ENCODE measurements at places on chromosomes 13 and 19. TPM values are rescaled to one million over a fixed set of nuclear protein-coding genes. Genes with fewer than 3 reads are reported as not detected.

The TBCB gene
- total RNA-seq: 67.5 TPM

GRCh38 chr19:12544401-12544876 is 6.8 kb downstream of the ZNF564 start:
- DNase-seq: no peak
- H3K4me1 ChIP-seq: peaks cover 24% of the 10 kb centered on the region
- no peak overlapping the region for H3K27ac ChIP-seq
- peaks cover 21% of the 10 kb centered on the region for H3K36me3 ChIP-seq

The POLD1 gene
- total RNA-seq: 22.1 TPM

- no peaks in the 10 kb centered on the region for H3K36me3 ChIP-seq
- H3K27ac ChIP-seq: no peak overlapping the region
- no peak overlapping the region for H3K4me3 ChIP-seq
- H3K4me1 ChIP-seq: no peaks in the 10 kb centered on the region
- no peaks in the 10 kb centered on the region for H3K27me3 ChIP-seq
Measured at GRCh38 chr13:103931331-103931845, 865.2 kb upstream of the SLC10A2 start.

The ZNF600 gene
- total RNA-seq: 13.4 TPM

The PCDH20 gene
- not detected for total RNA-seq

- no peak for DNase-seq
- no peak overlapping the region for H3K4me3 ChIP-seq
- H3K36me3 ChIP-seq: no peaks in the 10 kb centered on the region
- no peaks in the 10 kb centered on the region for H3K27me3 ChIP-seq
Measured at GRCh38 chr19:11986754-11987153, 21.9 kb downstream of the ZNF763 start.

- no peak for DNase-seq
- H3K27ac ChIP-seq: no peak overlapping the region
- no peak overlapping the region for H3K4me3 ChIP-seq
- H3K27me3 ChIP-seq: no peaks in the 10 kb centered on the region
- H3K4me1 ChIP-seq: no peaks in the 10 kb centered on the region
Measured at GRCh38 chr13:64723724-64724123, 2506.4 kb downstream of the PCDH9 start.

The LGALS7B gene
- not detected for total RNA-seq

GRCh38 chr13:72205773-72206172 is 338.8 kb upstream of the DACH1 start:
- H3K27me3 ChIP-seq: no peaks in the 10 kb centered on the region
- H3K4me1 ChIP-seq: no peaks in the 10 kb centered on the region
- no peak overlapping the region for H3K27ac ChIP-seq
- H3K36me3 ChIP-seq: no peaks in the 10 kb centered on the region
- DNase-seq: no peak

DNA sequence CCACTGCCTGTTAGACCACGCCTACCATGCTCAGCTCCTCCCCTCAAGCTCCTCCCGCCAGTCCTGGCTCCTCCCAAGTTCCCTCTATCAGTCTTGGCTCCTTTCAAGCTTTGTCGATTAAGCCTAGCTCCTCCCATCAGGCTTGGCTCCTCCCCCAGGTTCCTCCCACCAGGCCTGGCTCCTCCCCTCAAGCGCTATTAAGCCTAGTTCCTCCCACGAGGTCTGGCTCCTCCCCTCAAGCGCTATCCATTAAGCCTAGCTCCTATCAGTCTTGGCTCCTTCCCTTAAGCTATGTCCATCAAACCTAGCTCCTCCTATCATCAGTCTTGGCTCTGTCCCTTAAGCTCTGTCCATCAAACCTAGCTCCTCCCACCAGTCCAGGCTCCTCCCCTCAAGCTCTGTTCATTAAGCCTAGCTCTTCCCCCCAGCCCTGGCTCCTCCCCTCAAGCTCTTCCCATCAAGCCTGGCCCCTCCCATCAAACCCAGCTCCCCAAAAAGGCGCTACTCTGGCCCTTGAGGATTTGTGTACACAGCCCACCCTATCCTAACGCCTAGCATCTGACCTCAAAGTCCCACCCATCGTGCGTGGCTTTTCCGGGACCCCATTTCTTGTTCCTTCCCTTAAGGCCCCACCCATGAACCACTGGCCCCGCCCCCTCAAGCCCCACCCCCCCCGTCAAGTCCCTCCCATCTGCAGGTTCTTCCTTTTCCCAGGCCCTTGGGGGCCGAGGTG is 10.0 kb downstream of the CAMSAP3 start:
- no peak for DNase-seq
- no peak overlapping the region for H3K27ac ChIP-seq

The HIF3A gene
- not detected for total RNA-seq

The CYSLTR2 gene
- 2.7 TPM for total RNA-seq

The LILRB4 gene
- 0.60 TPM for total RNA-seq

DNA sequence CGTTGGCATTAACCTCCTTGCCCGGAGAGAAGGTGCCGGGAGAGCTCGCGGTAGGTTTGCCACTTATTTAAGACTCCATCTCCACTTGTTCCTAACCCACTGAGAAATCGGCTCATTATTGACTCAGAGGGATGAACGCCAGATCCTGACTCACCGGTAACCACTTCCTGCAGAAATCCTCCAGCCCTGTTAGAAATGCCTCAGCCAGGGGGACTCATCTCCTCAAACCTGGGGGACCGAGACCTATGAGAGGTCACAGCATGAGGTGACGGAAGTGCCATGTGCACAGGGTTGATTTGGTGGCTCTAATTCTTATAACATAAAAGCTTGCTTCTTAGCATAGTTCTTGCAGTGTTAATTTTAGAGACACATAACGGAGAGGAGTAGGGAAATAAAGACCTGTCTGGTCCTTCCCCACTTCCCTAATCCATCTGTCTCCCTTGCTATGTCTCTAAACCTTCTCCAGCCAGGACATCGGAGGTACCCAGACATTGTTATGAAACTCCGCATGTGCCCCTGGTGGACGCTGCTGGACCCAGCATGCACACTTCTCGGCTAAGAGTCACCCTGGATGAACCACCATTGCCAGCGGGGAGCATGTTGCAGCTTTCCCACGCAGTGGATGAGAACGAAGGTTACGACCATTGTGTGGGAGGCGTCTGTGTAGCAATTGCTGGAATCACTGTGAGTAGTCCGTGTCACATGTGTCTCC is 158.9 kb downstream of the EFNB2 start:
- H3K27ac ChIP-seq: no peak overlapping the region
- no peaks in the 10 kb centered on the region for H3K36me3 ChIP-seq
- no peaks in the 10 kb centered on the region for H3K4me1 ChIP-seq
- no peak for DNase-seq
- no peak overlapping the region for H3K4me3 ChIP-seq
